Stimulated activated CD8-positive, alpha-beta memory T cell treated with anti-CD3 and anti-CD28 coated beads, Interleukin-4, amount 100 ng/mL, for 1 hour (primary cell): ENCODE measurements at places on chromosomes 7 and 10.

DNA sequence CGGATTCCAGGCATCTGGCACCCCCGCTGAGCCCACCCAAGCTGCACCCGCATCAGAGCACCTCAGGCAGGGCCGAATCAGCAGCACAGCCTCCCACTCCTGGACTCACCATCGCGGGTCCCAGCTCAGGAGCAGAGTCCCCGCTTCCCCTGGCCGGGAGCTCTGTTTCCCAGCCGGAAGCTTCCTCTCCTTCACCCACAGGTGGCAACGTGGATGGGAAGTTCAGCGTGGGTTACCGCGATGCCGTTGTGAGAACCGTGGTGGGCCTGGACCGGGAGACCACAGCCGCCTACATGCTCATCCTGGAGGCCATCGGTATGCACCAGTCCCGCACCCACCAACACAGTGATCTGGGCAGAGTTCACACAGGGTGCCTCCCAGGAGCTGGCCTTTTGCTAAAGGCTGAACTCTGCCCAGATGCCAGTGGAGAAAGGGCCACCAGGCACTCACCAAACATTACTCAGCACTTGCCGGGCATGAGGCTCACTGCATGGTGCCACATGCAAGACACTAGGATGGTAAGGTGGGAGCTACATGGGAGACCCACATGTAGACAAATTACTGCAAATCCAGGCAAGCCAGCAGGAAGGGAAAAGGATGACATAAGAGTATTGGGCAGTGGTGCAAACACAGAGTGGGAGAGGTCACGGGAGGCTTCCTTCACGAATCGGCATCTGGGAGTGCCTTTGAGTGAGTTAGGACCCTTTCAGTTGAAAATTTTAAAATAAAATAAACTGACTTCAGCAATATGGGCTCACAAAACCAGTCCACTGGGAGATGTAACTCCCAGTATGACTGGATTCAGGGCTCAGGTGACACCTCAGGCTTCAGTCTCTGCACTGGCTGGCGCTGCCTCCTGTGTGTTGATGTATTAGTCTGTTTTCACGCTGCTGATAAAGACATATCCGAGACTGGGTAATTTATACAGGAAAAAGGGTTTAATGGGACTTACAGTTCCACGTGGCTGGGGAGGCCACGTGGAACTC is 10.4 kb downstream of the C10orf105 start:
- no peak for DNase-seq

DNA sequence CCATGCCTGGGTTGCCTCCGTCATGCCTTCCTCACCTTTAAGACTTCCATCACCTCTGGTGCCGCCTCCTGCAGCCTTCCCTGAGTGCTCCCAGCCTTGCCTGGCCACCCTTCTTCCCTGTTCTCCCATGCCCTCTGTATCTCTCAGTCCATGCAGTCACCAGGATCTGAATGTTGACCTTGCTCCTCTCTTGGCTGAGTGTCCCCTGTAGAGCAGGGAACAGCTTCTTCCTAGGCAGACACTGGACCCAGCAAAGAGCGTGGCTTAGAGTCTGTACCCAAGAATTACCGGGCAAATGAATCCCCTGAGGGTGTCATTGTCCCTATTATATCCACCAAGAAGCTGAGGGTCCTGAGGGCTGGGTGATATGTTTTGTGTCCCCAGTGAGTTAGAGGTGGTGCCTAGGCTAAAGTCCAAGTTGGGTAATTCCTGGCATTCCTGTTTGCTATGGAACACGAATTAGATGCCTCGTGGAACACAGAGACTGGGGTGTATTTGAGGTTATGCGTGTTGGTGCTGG is 505.6 kb downstream of the RPS24 start:
- DNase-seq = no peak

DNA sequence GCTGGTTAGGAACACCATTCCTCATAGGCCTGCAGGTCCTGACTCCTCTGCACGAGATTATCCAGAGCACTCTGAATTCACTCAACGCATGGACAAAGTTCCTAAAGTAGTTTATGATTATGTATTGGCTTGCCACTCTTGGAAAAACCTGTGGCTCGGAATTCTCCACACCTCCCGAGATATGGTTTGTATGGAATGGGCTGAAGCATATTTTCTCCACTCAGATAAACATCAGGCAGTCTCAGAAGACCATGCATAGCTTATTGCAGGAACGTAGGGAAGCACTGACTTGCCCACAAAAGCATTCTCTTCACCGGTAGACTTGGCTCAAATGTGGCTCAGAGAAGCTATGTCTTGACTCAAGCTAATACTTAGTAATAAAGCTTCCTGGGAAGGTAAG is 338.6 kb upstream of the NFE2L3 start:
- DNase-seq = no peak

DNA sequence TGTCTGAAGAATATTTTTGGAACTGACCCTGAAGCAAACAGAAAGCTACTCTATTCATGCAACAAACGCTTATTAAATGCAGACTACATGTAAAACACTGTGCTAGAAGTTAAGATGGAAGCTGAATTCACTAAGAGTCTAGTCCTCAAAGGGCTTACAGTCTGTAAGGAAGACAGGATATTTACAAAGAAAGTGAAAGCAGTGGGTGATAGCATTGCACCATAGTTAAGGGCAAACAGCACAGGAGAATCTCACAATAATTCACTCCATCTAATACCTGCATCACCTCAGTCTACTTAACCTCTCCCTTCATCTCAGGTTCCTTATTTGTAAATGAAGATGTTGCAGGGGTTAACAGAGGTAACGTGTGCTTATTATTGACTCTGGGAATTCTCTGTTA is 360.0 kb upstream of the AOAH start:
- no peak for DNase-seq

- DNase-seq = no peak
Measured at GRCh38 chr7:114793155-114793845, 128.6 kb upstream of the MDFIC start.

DNA sequence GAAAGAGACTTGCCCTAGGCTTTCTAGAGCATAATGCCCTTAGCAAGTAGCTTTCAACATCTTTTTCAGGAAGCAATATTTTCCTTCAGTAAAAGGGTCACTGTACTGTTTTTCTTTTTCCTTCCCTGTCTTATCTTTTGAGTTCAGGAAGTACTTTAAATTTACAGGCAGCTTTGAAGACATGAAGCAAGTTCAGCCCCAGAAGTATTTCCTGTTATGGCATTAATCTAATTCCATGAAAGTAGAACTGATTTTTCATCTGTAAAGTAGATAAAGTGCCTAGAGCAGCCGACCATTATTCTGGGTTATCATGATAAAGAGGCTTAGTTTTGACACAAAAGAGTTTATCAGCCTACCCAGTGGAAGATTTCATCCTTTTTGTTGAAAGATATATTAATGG is 288.2 kb downstream of the ADK start:
- DNase-seq = no peak

DNA sequence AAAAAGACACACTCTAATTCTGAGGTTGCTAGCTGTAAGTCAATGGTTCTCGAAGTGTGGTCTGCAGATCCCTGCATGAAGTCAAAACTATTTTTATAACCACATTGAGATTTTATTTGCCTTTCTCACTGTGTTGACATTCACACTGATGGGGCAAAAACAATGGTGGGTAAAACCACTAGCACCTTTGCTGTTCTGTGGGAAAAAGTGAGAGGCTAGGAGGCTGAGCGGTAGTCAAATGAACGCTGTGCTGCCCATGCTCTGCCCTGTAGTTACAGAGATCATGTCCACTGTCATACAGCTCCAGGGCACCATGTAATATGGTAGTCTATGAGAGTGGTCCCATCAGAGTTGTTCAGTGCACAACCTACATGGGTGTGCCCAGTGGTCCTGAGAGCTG is 21.6 kb upstream of the PDCD4 start:
- no peak for DNase-seq

DNA sequence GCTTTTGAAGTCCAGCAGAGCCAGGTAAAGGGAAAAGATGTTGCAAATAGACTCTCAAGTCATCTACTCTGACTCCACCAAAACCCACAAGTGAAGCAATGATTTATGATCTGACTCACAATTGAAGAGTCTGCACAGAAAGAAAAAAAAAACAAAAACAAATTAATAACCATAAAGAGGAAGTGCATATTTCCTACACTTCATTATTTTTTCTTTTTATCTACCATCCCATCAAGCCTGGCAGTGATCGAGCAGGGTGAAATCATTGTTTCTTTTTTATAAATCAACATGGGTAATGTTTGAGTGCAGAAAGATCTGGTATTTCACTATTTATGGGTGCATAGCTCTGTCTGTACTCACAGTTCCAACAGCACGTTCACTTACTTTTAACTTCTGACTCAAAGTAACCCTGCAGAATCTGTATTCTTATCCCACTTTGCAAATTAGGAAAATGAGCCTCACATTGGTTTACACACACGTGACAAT is 829.0 kb downstream of the TNS3 start:
- DNase-seq = no peak

DNA sequence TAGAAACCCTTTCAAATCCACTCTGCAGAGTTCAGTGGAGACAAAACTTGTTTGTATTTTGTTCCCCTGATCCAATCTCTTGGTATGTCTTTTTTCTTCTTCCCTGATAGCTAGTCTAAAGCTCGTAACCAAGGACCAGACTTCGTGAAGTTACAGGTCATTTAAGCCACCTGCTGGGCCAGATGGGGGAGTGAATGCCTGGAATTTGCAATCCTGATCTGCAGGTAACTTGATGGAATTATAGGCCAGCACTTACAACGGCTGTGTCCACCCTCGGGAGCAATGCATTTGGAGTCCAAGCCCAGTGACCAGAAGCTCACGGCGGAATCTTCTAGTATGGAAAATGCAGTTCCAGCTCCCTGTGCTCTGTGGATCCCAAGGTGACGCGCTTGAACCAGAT is 566.9 kb downstream of the TCERG1L start:
- DNase-seq = no peak

DNA sequence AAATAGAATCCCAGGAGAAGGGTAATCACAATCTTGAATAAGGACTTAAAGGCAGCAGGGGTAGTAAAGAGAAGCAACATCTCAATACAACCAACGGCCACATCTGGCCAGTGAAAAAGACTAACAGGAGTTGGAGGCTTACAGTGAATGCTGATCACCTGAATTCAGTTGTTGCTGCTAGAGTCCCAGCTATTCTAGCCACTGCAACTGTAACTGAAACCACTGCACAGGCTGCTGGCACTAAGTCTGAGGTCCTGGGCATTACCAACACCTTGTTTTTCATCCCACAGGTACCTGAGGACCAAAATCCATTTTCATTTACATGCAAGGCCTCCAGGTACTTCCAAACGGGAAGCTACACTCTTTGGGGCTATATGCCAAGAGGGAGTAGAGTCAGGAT is 44.4 kb downstream of the TPK1 start:
- DNase-seq = no peak

DNA sequence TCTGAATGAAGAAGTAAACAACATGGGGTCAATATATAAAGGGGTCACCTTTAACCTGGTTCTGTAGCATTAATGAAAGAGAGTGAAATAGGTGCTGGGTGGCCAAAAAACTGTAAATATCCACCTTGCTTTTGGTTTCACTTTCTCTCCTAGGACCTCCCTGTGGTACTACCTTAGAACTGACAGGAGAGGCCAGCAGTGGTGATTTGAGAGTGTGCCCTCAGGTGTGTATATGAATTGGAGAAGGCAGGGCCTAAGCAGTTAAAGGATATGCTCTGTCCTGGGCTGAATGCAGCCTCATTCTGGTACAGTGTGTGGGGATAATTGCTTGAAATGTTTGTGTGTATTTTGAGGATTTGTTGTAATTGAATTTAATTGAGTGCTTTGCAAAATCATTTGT is 62.0 kb downstream of the BBS9 start:
- no peak for DNase-seq

GRCh38 chr7:24902276-24902675 is 77.7 kb downstream of the OSBPL3 start:
- DNase-seq = no peak

DNA sequence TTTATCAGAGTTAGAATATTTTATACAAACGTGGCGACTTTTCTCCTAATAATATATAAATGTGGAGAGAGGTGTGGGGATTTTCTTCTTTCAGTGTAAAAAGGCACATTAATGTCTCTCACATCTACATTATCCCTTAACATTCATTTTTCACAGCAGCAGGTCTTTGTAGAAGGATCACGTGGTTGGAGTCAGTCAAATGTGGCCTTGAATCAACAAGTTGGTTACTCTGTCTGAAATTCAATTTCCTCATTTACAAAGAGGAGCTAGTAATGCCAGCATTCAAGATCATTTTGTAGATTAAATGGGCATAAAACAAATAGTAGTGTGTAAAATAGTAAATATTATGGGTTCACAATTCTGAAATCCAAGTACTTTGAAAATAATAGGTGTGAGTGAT is 183.1 kb upstream of the SEMA3E start:
- DNase-seq = no peak

DNA sequence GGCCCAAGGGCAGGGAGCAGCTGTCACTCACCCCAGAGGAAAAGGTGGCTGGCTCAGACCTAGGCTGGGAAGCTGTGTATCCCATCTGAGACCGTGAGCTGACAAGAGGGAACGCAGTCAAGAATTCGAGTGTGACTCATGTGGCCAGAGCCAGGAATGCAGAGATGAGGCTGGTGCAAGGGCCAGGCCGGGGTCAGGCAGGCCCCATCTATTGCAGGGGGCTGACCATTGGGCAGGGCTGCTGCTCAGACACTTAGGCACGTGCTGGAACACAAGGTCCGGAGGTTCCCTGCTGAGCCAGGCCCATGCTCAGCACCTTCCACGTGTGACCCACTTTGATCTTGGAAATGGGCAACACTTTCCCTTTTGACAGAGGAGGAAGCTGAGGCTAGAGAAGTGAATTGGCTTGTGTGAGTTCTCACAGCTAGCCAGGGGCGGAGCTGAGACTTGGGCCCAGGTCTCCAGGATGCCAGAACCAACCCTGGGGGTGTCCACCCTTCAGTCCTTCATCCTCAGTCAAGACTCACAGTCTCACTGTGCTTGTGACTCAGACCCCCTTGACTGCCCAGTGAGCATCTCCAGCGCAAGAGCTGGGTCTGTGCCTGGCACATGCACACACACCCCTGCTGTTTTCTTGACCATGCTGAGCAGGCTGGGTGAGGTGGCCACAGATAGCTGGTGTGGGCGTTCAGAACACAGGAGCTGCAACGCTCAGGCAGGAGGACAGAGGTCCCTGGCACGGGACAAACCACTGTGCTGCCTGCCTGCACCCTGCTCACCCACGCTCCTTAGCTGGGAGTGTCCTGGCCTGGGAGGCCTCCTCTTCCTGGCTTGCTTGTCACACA is 47.6 kb upstream of the PPIF start:
- no peak for DNase-seq

- no peak for DNase-seq
Measured at GRCh38 chr7:74134117-74134620, 40.0 kb upstream of the EIF4H start.
